ENCODE measurements at places on chromosomes 1 and 21. TPM values are rescaled to one million over a fixed set of nuclear protein-coding genes. Genes with fewer than 3 reads are reported as not detected.

The PRAMEF33 gene
- not detected for total RNA-seq

DNA sequence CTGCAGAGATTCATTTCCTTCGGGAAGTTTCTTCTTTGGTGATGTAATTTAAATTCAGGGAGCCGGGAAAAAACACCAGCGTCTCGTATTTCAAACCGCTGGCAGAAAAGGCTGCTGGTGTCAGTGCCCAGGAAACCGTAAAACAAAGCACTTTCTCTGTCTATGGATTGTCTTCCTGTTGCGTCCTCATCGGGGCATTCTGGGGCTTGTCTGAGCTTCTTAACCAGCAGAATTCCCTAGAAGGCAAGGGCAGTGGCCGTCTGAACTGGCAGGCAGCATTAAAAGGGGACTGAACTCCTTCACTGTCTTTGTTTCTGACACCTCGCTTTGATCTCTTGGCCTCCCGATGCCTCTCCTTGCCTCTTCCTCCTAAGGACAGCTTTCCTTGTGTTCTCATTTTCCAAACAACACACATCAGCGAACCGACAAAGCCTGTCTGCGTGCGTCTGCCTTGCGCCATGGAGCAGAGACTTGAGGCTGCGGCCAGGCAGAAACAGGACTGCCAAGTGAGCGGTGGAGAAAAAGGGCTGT lies 391.6 kb upstream of the VAMP3 start:
- DNase-seq = peak; percentile 68

The PARS2 gene
- 5.2 TPM for total RNA-seq

DNA sequence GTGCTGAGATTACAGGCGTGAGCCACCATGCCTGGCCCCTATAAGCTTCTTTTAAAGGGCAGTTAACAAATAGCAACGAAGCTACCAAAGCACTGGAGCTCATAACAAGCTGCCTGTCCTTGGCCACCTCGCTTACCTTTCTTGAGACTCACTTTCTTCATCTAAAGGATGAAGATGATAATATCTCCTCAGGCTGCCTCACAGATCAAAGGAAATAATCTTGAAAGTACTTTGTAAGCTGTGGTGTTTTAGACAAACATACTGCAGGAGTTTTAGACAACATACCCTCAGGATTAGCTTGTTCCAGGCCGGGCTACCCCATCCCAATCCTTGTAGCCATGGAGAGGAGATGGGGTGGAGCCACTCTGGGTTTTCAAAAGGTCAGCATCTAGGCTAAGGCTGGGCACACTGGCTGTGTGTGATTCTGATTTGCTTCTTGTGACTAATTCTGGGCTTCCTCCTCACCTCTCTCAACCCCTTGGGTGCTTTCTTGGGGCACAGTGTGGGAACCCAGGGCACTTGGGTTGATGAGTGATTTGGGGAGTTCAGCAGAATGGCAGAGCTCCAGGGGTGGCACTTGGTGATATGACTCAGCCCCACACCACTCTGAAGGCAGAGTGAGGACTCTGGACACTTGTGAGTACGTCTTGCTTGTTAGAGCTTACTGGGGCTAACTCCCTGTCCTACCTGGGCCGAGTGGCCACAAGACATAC lies 5.2 kb downstream of the GPR25 start:
- DNase-seq = no peak

The KCNJ9 gene
- total RNA-seq = not detected

DNA sequence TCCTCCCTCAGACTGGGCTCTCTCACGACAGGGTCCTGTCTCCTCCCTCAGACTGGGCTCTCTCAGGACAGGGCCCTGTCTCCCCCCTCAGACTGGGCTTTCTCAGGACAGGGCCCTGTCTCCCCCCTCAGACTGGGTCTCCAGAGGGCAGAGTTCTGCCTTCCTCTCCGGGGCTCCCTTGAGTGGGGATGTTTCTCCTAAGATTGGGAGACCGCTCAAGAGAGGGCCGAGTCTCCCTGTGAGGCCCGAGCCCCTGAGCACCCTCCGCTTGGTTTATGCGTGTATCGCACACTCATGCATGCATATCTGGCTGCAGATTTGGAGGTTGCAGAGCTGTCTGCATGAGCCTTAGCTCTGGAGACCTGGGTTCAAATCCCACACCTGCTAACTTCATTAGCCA lies 39.3 kb upstream of the CSF3R start:
- DNase-seq = peak; percentile 43

DNA sequence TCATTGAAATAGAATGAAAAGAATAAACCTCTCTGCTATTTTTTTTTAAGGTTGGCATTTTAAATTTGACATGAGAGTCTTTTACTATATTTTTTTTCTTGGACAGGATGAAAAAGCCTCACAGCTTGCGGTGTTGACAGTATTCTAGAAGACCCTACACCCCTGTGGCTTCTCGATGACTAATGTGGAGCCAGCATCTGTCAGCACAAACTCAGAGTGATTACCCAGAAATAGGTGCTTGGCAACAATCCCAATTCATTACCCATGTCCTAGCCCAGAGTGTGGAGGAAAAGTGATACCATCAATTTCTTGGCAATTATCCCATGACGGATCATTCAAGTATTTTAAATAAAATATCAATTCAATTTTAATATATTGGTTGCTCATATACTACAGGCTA lies 186.8 kb upstream of the MAP1LC3C start:
- no peak for DNase-seq

- DNase-seq = no peak
Observed at GRCh38 chr1:41812051-41812450, 106.7 kb downstream of the HIVEP3 start.

DNA sequence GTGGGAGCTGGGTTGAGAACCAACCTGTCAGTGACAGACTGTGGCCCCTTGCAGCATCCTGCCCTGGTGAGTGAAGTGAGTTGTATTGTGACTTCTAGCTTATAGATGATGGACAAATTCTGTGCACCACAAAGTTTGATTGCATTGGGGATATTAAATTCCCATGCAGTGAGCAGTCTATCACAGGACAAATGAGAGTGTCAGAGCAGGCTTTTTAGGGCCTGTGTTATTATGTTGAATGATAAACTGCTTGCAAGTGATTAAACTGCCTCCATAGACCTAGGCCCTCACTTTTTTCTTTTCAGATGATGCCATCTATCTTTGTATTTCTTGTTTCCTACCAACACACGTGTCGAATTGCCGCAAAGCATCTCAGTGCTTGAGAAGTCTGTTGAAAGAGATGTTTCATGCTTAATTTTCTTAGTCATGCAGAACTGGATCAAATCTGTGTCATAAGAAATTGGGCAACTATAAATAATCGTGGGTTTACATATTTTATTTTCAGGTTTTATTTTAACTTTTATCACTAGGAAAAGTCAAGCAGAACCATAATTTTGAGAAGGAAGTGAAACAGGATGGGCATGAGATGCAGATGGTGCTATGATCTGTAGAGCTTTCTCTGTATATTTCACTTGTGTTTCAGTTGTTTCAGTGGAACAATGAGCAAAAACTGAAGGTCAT lies 199.2 kb downstream of the S1PR1 start:
- no peak for DNase-seq

GRCh38 chr1:218351391-218352074 lies 6.4 kb downstream of the TGFB2 start:
- no peak for DNase-seq

The PRAMEF20 gene
- total RNA-seq = not detected

The OR2T29 gene
- total RNA-seq = not detected

GRCh38 chr1:46236882-46237281 lies 10.7 kb upstream of the RAD54L start:
- DNase-seq = no peak

The MPL gene
- total RNA-seq = not detected

The SAMD13 gene
- 1.1 TPM for total RNA-seq

GRCh38 chr1:150003801-150004200 lies 6.7 kb downstream of the OTUD7B start:
- DNase-seq = no peak

DNA sequence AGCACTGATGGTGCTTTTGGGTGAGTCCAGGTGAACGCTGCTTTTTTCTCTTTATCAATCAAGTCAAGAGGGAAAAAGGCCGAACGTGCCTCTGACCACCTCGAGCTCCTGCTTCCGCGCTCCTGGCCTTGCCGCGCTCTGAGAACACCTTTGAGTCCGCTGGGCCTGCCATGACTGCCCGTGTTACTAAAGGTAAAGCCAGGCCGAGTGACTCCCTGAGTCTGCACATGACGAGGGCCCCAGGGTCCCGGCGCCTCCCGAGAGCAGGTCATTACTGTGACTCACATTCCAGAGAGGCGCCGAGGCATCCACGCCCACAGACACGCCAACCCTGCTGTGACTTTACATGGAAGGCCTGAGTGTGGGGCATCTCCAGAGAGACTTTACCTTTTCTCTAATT lies 11.1 kb downstream of the POFUT2 start:
- DNase-seq = peak; percentile 78

The SCAF4 gene
- 30.8 TPM for total RNA-seq

The NPHP4 gene
- 14.1 TPM for total RNA-seq

All from lower leg skin (tissue), 4 donors.